ENCODE measurements at places on chromosomes 16 and 17.

DNA sequence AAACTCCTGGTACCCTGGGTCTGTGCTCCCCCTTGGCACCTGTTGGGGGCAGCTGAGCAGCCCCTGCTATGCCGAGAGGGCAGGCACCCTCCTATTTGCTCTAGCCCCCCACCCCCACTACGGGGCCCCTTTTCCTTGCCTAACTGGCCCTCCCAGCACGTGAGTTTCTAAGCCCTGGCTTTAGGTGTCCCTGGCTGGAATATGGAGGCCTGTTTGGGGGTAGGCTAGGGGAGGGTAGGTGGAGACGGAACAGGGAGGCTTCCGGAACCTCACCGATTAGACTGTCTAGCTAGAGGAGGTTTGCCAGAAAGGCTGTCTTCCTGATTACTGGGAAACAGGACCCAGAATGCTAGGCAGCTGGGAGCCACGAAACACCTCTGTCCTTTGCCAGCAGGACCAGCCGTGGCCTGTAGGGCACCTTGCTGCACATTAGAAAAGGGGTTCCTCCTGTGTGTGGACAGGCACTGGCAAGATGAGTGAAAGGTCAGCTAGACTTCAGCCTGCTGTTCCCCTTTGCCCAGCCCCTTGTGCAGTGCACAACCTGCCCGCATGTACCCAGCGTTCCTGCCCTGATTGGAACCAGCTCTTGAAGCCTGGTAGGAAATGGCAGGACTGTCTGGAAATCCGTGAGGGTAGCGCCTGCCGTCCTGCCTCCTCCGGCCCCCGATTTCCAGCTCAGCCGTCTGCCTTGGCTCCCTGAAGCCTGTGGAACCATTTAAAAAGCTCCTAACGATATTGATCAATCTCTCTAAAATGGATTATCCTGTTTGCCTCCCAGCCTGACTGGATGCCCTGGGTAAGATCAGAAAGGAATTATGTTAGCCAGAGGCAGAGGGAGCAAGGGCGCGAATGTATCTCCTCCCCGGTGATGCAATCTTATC is 83.4 kb upstream of the GSE1 start:
- no peak for DNase-seq

- DNase-seq, result no peak
Measured at GRCh38 chr17:77235370-77235941, 94.7 kb downstream of the SEC14L1 start.

GRCh38 chr17:71681427-71682173 is 439.2 kb upstream of the SOX9 start:
- no peak for DNase-seq

DNA sequence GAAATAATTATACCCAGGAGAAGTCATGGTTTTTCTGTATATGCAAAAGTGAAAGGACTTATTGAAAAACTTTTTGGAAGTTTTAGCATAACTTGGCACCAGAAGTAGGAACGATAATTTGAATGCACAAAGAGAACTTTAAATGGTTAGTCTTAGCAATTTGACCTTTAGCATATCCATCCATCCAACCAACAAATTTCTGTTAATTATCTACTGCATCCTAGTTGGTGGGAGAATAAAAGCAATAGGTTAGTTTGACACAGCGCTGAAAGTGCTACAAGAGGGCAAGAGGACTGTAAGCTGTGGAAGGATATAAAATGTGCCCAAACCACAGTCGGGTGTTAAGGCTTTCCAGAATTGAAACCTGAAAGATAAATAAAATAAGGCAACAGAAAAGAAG is 17.6 kb downstream of the SPAG9 start:
- DNase-seq, result no peak

DNA sequence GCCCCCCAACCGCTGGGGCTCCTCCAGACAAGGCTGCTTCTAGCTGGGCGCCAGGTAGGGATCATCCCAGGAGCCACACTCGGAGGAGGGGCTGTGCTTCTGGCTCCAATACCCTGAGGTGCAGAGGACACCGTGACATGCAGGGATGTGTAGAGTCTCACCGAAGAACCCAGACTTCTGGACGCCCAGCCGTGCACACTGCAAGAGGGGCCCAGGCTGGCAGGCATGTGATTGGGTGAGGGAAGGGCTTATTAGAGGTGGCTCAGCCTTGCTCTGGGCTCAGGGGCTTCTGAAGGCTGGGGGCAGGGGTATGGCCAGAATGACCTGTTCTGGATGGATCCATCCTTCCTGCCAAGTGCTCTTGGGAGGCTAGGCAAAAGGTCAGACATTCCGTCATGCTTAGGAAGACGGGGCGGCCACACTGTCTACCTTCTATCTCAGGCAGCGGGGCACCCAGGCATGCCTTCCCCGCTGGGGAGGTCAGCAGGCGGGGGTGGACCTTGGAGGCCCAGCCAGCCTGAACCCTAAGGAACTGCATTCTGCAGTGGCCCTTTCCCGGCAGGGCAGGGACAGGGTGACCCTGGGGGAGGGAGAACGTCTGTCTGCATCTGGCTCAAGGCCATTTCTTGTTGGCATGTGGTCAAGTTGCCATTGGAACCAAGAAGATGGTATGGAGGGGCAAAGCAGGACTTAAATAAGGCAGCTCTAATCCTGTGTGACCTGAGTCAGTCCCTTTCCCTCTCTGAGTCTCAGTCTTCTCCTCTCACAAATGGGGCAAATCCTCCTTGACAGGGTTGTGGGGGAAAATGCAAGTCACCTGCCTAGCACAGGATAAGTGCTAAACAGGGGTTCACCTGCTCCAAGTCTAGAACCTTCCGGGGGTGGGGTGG is 5.8 kb upstream of the ADGRG1 start:
- DNase-seq, result peak; percentile 42

GRCh38 chr16:57374067-57374534 is 1.8 kb downstream of the CX3CL1 start:
- DNase-seq, result peak; percentile 57

DNA sequence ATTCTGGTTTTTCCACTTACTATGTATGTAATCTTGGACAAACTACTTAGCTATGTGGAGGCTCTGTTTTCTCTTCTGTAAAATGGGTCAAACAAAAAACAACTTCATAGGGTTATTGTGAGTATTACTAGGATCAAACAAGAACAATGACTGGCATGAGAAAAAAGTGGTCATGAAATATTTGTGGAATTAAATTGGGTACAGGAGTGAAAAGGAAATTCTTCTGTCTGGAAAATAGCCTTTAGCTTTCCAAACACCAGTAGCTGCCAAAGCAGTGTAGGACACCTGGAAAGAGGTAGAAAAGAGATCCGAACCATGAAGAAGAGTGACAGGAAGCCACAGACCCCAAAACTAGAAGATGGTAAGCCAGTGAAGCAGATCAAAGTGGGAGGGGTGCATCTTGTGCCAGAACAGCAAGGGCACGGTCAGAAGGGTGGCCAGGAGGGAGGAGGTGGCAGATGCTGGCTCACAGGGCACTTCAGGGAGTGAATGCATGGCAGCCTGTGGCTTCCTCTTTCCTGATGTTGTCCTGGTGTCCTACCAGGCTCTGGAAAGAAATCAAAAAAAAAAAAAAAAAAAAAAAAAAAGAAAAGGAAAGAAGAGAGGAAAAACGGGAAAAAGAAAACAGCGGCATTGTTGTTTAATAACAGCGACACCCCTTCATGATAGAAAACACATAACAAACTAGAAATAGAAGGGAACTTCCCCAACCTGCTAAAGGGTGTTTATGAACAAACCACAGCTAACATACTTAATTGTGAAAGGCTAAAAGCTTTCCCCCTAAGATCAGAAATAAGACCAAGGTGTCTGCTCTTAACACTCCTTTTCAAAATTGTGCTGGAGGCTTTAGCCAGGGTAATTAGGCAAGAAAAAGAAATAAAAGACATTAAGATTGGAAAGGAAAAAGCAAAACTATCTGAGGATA is 67.9 kb downstream of the PCTP start:
- no peak for DNase-seq

- no peak for DNase-seq
Measured at GRCh38 chr17:3534881-3535252, 22.7 kb downstream of the TRPV3 start.

GRCh38 chr16:15970202-15970601 is 20.8 kb downstream of the ABCC1 start:
- no peak for DNase-seq

GRCh38 chr17:78826836-78827509 is 13.6 kb downstream of the USP36 start:
- no peak for DNase-seq

- DNase-seq, result no peak
Measured at GRCh38 chr17:32971171-32971570, 20.5 kb upstream of the SPACA3 start.

DNA sequence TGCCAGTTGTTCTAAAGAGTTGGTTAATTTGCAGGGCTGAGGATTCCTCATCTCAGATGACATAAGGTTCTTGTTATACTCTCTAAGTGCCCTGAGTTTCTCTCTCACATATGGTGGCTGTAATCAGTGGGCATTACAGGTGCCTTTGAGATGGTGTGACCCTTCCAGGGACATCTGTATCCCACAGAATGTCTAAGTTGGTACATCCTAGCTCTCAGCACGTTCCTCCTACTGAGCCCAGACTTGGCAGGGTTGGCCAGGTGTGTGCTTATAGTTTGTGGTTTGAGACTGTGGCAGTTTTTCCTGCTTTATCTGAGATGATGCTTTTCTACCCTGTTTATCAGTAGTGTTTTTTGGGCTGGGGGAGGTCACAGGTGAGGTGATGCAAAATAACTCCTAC is 36.3 kb downstream of the SPECC1 start:
- DNase-seq, result no peak

DNA sequence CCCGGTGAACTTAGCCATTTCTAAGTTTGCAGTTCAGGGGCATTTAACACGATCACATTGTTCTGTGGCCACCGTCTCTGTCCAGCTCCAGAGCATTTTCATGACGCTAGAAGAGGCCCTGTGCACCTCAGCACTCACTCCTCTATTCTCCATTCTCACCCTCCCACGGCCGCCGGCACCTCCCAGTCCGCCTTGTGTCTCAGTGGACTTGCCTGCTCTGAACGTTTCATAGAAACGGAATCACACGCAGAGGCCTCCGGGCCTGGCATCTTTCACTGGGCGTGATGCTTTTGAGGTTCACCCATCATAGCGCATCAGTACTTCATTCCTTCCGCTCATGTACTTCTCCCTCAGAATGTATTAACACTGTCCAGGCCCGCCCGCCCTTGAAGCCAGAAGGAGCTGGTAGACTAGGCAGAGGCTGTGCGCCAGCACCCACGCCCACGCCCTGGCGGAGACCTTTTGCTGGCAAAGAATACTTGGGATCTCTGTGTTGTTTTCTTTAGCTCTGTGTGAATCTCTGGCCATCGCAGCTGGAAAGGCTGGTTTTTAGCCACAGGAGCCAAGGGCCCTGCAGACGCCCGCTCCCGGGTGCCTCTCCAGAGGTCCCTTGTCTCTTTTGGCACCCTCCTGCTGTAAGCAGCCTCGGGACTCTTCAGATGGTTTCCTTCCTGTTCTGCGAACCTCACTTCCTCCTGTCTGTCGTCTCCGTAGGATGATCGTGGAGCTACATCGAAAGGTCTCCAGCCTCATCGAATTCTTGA is 23.4 kb upstream of the JPT2 start:
- peak; percentile 72 for DNase-seq

GRCh38 chr16:62256406-62256805 is 220.2 kb upstream of the CDH8 start:
- no peak for DNase-seq

DNA sequence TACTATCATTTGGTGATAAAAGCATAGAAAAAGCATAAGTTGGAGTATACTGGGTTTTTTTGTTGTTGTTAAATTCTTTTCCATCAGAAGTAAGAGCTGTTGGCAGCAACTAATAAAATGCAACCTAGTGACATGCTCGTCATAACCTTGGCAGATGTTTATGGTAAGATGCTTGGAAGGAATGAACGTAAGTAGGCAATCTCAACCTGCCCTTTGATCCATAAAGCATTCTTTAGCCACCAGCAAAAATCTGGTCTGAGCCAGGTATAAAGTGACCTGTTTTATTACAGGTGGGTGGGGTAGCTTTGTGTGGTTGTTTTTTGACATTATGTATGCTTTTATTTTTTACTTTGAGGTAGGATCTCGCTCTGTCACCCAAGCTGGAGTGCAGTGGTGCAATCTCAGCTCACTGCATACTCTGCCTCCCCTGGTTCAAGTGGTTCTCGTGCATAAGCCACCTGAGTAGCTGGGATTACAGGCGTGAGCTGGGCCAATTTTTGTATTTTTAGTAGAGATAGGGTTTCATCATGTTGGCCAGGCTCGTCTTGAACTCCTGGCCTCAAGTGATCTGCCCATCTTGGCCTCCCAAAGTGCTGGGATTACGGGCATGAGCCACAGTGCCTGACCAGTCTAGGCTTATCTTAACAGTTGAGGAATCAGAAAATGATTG is 22.0 kb downstream of the WSB1 start:
- no peak for DNase-seq

- no peak for DNase-seq
Measured at GRCh38 chr17:67400193-67400592, 23.1 kb downstream of the PITPNC1 start.

- DNase-seq, result no peak
Measured at GRCh38 chr17:1100382-1100781, 79.4 kb downstream of the ABR start.

- no peak for DNase-seq
Measured at GRCh38 chr17:45677770-45678169, 106.3 kb upstream of the CRHR1 start.

DNA sequence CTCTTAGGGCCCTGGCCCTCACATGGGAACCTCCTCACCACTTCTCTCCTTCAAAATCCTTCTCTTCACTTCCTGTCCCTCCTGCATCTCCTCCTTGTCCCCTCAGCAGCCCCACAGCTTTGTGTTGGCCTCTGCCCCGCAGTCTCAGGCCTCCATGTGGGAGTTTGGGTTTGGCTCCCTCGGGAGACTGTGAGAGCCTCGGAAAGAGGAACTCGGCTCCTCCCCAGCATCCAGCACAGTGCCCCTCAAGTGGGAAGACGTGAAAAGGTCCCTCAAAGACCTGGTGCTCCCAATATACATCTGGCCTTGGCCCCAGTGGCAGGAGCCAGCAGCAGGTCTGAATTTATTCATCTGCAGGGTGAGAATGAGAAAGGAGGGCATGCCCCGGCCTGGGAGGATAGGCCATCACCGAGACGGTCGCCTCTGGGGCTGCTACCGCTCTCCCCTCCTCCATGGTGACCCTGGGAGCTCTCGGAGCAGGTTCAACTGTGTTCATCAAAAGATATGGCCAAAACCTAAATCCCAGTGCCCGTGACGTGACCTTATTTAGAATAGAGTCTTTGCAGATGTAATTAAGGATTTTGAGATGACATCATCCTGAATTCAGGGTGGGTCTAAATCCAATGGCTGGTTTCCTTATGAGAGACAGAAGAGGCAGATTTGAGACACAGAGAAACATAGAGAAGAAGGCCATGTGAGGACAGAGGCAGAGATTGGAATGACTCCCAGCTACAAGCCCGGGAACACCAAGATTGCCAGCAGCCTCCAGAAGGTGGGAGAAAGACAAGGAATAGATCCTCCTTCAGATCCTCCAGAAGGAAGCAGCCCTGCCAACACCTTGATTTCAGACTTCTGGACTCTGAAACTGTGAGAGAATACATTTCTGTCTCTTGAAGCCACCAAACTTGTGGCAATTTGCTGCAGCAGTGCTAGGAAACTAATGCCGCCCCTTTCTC is 135.1 kb downstream of the MRM1 start:
- no peak for DNase-seq

All from breast epithelium (tissue), 4 donors.